NCI-H1092 (cell line): ENCODE measurements at places on chromosomes 4 and X.

DNA sequence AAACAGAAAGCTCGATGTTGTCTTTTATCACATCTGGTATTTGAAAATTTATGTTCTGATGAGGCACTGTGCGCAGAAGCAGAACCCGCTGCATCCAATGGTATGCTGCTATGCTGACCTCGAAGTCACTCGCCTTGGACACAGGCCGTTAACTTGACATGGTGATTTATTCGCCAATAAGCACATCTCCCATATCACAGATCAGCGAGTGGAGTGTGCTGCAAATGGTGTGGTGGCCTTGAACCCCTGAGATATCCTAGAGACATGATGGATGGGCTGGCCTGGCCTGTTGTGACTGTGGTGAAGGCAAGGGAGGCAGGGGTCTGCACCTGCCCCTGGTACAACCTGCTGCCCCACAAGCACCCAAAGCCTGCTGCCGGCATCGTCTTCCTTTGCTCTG lies 175.4 kb upstream of the FRG1 start:
- no peak for DNase-seq

- DNase-seq, result no peak
Observed at GRCh38 chrX:17984415-17984814, 123.3 kb upstream of the RAI2 start.

GRCh38 chr4:135553213-135553612 lies 1351.6 kb upstream of the PABPC4L start:
- no peak for DNase-seq

GRCh38 chrX:56429581-56429980 lies 133.8 kb upstream of the UBQLN2 start:
- DNase-seq, result no peak

DNA sequence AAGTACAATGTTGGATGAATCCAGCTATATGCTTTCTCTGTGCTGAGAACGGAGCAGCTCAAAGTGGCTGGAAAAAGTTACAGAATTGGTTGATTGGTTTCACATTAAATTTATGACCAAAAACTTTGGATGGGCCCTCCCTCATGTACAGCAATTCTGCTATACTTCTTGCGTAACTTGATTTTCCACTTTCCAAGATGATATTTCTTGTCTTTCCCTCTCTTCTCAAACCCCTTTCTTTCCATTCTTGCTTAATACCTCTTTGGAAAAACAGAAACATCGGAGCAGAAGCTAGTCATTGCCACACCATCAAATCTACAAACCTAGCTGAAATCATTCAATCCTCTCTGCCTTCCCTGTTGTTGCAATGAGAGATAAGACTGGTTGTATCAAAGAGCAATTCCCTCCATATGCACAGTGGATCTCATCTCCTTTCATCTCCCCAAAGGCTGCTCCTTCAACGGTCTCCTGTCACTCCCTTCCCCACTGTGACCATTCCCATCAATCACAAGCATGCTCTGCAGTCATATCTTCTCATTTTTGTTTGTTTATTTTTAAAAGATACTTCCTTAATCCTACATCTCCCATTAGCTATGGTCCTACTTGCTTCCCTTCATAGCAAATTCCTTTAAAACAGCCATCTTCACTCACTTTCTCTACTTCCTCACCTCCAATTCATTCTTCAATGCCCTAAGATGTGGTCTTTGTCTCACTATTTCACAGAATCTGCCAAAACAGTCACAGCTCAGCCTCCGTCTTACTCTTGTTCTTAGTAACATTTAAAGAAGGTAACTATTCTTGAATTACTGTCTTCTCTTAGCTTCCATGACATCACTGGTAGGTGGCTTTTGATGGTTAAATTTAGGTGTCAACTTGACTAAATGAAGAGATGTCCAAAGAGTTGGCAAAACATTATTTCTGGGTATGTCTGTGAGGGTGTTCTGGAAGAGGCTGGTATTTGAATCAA lies 145.5 kb downstream of the FAM13A start:
- DNase-seq, result no peak

- no peak for DNase-seq
Observed at GRCh38 chrX:124098089-124098488, 136.6 kb downstream of the STAG2 start.

DNA sequence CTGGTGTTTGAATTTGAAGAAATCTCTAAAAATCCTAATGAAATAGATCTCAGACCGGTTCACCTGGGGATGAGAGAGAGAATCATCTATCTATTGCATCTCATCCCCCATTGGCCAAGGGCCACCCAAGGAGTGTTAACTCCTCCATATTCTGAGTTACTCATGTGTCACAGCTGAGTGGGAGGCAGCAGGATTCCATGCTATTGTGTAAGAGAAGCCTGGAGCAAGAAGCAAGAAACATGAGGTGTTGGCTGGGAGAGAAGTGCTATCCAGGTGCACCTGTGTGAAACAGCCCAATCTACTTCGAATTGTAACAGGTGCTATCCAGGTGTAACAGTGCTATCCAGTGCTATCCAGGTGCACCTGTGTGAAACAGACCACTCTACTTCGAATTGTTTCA lies 150.3 kb upstream of the MAOA start:
- no peak for DNase-seq

GRCh38 chr4:140653718-140654494 lies 85.1 kb upstream of the UCP1 start:
- DNase-seq, result no peak

GRCh38 chr4:16255730-16256129 lies 29.5 kb upstream of the TAPT1 start:
- DNase-seq, result no peak

DNA sequence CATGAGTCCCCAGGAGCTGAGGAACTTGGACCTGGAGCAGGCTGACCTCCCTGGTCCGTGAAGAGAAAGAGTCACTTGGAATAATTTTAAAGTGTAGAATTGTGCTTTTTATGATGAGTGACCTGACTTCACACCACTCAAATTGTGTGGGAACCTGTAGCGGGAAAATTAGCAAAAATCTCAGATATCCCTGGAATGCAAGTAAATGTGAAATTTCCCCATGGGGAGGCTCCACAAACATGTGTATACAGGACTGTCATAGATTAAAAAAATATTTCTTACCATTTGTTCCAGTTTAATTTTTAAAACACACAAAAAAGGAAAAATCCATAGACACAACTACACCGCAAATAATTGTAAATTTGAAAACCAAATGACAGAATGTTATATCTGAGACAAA lies 1079.6 kb upstream of the PABPC4L start:
- DNase-seq, result no peak

GRCh38 chr4:145075742-145076468 lies 22.1 kb downstream of the ANAPC10 start:
- no peak for DNase-seq

DNA sequence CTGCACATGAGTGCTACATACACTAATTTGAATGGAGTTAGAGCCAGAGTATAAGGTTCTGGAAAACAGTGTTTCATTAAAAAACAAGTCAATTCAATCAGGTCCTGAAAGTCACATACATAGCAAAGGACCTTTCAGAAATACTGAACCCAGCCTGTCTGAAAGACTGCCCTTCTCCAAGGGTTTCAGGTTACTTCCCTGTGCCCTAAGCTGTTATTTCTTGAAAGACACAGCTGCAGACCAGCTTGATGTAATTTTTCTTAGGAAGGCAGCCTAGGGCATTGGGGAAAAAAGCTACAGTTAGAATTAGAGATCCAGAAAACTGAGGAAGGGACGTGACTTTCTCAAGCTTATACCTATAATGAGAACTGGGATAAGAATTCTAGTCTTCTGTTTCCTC lies 155.9 kb upstream of the MAOA start:
- DNase-seq, result no peak

DNA sequence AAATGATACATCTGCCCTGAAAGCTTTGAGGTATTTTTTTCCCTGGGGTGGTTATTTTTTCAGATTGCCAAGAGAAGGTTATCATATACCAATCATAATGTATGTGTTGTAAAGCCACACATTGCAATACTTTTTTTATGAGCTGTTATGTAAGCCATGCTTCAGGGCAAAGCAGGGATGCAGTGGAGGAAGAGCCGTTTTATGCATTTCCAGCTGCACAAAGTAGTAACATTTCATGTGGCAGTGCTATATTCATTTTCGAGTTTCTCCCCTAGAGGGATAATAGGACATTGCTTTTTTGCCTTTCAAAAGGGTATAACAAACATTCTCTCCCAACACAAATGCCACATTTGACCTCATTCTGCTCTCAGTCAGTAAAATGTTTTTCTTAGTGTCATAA lies 68.5 kb downstream of the GALNT7 start:
- no peak for DNase-seq
